ENCODE measurements at places on chromosomes 6 and 20.

GRCh38 chr20:14882157-14882556 lies 544.7 kb upstream of the FLRT3 start:
- DNase-seq: no peak

GRCh38 chr6:36170704-36171103 lies 25.8 kb upstream of the BRPF3 start:
- no peak for DNase-seq

- DNase-seq: no peak
These were observed 185.1 kb upstream of the HDDC2 start for GRCh38 chr6:125486881-125487280.

GRCh38 chr20:31581391-31581790 lies 23.7 kb upstream of the ID1 start:
- no peak for DNase-seq
